ENCODE measurements at places on chromosomes 7 and 10.
A peak's percentile ranks its signal among the peaks of the same experiment; 100 is the strongest.

GRCh38 chr10:71848325-71849275 lies 2.5 kb downstream of the PSAP start:
- DNase-seq = no peak

- peak; percentile 53 for DNase-seq
Measured at GRCh38 chr10:60778971-60779796, 906 bp downstream of the CDK1 start.

GRCh38 chr10:2676455-2676854 lies 390.9 kb upstream of the PFKP start:
- DNase-seq = no peak

- no peak for DNase-seq
Measured at GRCh38 chr10:27714349-27714748, 31.3 kb downstream of the MKX start.

GRCh38 chr7:142516038-142516501 lies 233.2 kb upstream of the PRSS1 start:
- no peak for DNase-seq

- DNase-seq = no peak
Measured at GRCh38 chr7:121832347-121832746, 40.6 kb upstream of the PTPRZ1 start.

DNA sequence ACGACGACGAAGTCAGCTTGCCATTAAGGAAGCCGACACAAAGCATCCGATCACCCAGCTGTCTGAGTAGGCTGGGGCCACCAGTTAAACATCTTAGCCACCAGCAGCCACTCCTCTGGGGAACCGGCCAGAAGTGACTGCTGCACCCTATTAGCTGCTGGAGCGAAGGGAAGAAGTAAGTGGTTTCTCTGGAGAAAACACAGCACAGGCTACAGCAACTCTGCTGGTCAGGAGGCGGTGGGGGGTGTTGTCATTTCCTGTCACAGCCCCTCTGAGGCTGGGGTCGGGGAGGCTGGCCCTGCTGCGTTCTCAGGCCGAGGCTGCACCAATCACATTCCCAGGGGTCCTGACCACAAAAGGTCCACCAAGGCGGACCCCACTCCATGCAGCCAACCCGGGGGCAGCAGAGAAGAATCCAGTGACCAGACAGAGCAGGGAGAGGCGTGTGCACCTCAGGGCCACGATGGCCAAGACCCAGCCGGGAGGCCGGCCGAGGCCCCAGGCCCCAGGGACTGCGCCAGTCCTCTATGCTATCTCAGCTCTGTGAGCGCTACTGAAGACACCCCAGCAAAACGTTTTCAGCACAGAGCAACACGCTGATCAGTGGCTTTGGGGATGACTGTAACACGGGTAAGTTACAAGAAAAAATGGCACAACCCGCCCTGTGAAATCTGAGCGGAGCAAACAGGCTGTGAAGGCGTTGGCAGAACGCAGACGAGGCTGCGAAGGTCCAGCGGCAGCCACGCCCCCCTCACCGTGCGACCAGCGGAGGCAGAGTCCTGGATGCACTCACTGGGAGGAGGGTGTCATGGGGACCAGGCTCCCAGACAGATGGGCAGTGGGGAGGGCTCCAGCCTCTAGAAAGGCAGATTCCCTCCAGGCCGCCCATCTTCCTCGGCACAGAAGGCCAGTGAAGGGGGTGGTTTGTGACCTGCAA lies 24.8 kb downstream of the STK32C start:
- DNase-seq = no peak

DNA sequence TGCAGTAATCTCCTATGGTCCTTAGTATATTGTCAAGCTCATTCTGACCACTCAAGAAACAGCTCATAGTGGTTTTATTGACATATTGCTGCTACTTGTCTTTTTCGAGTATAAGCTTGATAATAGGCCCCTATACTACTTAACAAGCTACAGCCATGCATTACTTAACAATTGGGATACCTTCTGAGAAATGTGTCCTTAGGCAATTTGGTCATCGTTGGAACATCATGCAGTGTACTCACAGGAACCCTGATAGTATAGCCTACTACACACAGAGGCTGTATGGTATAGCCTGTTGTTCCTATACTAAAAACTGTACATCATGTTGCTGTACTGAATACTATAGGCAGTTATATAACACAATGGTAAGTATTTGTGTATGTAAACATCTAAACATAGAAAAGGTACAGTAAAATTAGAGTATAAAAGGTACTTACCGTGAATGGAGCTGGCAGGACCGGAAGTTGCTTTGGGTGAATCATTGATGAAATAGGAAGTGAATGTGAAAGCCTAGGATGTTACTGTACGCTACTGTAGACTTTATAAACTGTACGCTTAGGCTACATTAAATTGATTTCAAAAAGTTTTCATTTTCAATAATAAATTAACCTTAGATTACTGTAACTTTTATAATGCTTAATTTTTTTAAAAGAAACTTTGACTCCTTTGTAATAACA lies 160.9 kb downstream of the LRRC4 start:
- no peak for DNase-seq

DNA sequence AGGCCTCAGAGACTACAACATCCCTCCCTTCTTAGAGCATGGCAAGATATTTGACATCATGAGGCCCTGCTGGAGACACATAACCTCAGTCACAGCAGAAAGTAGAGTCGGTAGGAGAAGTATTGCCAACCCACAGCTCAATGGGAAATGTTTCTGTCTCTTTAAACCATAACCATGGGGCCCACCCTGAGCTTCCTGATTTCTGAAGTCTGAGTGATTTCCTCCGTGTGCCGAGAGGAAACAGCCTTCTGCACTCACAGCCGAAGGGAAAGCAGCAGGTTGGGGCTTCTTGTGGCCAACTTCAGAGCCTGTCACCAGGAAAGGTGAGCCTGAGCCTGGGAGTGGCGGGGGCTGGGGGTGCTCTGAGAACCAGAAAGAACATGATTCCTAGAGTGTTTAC lies at the start of gene GIMAP1:
GIMAP1 (plus strand) TSS at position 246 of the 400 bp plus-strand sequence. CDS start 2,435 bp downstream, outside the sequence.
- DNase-seq = no peak

DNA sequence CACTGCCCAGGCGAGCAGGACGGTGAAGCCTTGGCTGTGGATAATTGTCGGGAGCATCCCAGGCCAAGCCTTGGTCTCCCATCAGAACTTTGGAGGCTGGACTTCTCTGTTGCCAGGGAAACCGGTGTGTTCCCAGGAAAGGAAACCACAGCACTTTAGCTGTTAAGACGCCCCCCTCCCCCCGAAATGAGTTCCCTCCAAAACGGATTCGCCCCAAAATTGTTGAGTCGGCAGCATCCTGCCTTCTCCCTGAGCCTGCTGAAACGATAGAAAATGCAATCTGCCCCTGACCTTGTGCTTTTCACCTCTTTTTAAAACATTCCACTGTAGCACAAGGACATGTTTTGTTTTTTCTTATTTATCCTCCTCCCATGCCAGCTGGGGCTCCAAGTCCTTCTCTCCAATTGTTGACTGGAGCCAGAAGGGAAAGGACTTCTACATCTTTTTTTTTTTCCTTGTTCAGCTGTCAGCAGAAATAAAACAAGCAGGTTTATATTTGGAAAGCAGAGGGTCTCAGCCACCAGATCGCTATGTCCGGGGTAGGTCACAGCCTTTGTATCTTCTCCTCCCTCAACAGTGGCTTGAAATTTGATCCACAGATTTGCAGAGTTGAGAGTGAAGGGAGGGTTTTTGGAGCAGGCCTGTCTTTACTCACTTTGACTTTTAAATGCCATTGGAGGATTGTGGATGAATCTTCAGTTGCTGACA lies 116.5 kb downstream of the ZMIZ1 start:
- peak; percentile 67 for DNase-seq

GRCh38 chr7:105639667-105640493 lies 58.6 kb upstream of the EFCAB10 start:
- no peak for DNase-seq

Data from SJSA1 (cell line).